ENCODE measurements at places on chromosomes 7 and 10.

GRCh38 chr7:18753972-18754610 lies 258.5 kb downstream of the HDAC9 start:
- no peak for DNase-seq

DNA sequence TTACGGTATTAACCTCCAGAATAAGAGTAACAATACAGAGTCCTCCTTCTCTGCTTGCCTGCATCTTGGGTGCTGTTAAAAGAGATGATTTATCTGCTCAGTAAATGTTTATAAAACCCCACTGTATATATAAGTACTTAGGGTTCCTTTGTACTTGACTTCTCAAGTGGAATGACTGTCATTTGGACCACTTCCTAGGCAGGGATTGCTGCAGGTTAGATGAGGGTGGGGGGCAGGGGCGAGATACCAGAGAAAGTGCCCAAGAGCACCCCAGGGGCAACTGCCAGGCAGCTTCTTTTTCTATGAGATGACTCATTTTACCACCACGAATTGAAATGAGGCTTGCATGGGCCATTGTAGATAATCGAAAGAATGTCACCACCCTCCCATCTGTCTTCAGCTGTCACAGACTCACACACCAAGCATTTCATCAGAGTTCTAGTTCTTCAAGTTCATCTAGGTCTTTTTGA lies 421.9 kb upstream of the GALNT17 start:
- no peak for DNase-seq

- DNase-seq = no peak
Measured at GRCh38 chr10:71849461-71849908, 1.6 kb downstream of the PSAP start.

DNA sequence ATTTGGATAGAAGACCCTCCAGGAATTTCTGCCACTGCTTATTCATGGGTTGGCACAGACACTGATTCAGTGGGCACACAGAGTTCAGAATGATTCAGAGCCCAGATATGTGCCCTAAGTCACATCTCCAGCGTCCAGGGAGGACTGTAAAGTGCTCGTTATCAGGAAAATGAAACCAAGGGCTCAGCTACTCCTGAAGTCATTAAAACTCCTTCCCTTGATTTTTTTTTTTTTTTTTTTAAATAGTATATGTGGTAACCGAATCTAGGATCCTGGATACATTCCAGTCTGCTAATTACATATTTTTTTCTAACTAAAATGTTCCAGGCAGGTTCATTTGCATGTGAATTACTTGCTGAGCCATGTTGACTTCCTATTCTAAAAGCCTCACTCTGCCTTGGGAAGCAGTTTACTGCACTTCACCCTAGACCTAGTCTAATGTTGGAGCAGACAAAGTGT lies 34.7 kb downstream of the MET start:
- DNase-seq = peak; percentile 45

DNA sequence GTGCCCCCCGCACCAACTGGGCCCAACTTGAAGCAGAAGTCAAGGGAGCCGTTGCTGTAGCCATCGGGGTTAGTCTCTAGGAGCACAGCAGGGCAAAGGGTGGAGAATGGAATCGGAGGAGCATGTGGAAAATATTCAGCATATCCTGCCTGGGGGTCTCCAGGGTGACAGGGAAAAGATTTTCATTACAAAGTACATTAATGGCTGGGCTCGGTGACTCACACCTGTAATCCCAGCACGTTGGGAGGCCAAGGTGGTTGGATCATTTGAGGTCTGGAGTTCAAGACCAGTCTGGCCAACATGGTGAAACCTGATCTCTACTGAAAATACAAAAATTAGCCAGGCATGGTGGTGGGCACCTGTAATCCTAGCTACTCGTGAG lies 53.8 kb upstream of the ABLIM1 start:
- no peak for DNase-seq

- peak; percentile 66 for DNase-seq
Measured at GRCh38 chr7:75892634-75893272, 13.9 kb downstream of the RHBDD2 start.

- DNase-seq = no peak
Measured at GRCh38 chr7:137354961-137355360, 11.4 kb upstream of the PTN start.

DNA sequence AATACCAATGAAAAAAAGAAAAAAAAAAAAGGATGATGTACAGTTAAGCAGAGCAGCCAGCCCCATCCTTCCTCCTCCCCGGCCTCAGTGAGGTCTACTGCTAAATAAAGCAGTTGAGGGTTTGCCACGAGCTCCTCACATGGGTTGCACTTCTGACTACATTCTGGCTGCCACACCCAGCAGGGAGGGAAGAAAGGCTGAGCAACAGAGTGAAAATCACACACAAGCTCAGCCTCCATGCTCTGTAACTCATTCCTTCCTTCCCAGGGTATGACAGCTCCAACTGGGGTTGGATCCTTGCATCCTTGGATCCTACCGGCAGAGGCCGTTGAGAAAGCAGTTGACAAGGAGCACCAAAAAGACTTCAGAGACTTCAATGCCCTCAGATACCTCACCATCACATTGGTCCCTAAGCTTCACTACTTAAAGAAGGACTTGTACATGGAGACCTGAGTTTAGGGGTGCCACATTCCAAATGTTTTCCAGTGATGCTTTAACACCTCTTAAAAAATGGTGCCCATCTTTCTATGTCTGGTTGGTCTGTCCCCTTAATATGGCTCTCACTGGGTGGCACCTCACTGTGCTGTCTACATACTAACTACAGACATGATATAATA lies 52.9 kb upstream of the PIK3CG start:
- DNase-seq = no peak

GRCh38 chr10:2927958-2928840 lies 139.1 kb upstream of the PFKP start:
- peak; percentile 83 for DNase-seq

DNA sequence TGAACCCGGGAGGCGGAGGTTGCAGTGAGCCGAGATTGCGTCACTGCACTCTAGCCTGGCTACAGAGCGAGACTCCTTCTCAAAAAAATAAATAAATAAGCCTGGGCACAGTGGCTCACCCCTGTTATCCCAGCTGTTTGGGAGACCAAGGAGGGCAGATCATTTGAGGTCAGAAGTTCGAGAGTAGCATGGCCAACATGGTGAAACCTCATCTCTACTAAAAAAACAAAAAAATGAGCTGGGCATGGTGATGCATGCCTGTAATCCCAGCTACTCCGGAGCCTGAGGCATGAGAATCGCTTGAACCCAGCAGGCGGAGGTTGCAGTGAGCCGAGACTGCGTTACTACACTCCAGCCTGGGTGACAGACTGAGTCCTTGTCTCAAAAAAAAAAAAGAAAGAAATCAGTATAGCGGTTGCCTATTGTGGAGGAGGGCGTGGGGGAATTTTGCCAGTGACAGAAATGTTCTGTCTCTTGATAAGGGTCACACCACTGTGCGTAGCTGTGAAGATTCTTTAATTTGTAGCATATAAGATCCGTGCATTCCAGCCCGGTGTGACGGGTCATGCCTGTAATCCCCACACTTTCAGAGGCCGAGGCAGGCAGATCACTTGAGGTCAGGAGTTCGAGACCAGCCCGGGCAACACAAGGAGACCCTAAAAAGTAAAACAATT lies 17.9 kb upstream of the EIF3B start:
- no peak for DNase-seq

DNA sequence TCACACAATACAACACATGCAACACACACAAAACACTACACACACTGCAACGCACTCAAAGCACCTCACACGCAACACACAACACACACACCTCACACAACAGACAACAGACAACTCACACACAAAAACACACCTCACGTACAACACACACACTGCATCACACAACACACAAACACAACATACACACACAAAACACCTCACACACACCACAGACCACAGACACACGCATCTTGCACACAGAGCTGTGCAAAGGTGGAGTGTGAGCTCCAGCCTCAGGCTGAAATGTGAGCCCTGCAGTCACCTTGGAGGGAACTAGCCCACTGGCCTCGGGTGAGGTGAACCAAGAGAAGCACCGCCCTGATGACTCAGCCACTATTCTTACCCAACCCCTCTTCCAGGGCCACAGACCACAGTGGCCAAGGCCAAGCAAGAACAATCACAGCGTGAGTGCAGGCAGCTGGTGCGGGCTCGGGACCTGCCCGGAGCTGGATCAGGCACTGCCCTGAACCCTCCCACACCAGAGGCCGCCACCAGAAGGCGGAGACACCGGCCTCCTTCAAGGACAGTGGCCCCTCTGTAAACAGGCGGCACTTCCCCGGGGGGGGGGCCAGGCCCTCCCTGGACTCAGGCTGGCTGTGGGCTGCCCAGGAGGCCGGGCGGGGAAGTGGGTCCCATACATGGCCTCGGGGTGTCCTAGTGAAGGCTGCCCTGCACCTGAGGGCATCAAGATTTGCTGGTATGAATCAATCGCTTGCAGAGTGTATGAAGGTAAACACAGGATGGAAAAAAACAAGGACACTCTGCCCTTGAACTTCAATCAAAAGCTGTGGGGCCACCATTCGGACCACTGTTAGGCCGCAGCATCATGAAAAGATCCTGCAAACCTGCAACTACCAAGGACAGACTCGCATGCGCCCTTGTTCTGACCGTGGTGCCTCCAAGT lies 106.7 kb downstream of the TNS3 start:
- peak; percentile 97 for DNase-seq

GRCh38 chr10:19014034-19014433 lies 34.6 kb upstream of the MALRD1 start:
- no peak for DNase-seq

- no peak for DNase-seq
Measured at GRCh38 chr10:87651801-87652200, 7.9 kb upstream of the PAPSS2 start.

GRCh38 chr7:92678291-92678920 lies 88.2 kb upstream of the FAM133B start:
- no peak for DNase-seq
